ENCODE measurements at places on chromosomes 5 and 9.

DNA sequence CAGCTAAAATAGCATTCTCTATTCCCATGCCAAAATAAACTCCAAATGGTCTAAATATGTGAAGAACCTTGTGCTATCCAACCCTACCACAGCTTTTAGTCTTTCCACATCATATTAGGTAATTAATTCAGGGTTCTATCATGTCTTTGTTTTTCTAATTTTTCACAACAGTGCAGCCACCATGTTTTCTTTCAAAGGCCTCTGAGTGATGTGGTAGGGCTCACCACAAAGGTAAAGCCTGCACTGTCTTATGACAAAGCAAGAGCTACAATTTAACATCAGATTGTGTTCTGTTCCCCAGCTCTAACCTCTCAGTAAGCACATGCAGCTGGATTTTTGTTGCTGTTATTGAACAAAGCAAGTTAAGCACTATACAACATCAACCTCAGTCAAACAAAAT lies 52.4 kb downstream of the MEF2C start:
- DNase-seq = no peak

GRCh38 chr9:15144622-15145061 lies 162.4 kb downstream of the TTC39B start:
- DNase-seq = no peak

DNA sequence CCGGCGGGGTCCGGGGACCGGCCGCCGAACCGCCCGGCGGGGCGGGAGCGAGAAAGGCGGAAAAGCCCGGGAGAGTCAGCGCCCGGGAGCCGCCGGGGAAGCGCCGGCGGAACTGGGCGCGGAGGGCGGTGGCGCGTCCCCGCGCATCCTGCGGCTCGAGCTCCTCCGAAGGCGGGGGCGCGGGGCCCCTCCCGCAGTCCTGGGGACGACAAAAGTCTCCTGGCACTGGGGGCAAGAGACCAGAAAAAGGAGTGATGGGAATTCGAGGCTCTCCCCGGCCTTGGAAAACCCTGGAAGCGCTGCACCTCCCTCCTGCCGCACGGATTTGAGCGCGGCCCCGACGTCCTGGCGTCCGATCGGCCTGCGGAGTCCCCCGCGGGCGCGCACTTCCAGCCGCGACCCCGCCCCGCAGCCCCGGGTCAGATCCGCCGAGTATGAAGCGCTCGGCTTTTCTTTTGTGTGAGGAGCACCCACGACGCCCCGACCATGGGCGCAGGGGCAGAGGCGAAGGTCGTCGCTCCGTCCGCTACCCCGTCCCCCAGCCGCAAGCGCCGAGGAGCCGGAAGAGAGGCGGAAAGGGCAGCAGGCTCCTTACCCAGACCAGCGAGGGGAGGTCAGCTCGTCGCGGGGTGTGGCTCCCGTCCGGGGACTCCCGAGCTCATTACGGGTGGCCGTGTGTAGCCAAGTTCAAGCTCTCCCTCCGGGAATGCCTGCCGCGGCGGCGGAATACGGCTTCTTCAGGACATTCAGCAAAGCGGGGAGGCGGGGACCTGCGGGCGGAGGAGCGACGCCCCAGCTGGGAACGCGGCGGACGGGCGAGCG lies at the start of gene EPB41L4A:
Gene EPB41L4A (minus strand): TSS at position 114 of the 822 bp plus-strand sequence. CDS start 238 bp downstream, outside the sequence.
- DNase-seq = no peak

DNA sequence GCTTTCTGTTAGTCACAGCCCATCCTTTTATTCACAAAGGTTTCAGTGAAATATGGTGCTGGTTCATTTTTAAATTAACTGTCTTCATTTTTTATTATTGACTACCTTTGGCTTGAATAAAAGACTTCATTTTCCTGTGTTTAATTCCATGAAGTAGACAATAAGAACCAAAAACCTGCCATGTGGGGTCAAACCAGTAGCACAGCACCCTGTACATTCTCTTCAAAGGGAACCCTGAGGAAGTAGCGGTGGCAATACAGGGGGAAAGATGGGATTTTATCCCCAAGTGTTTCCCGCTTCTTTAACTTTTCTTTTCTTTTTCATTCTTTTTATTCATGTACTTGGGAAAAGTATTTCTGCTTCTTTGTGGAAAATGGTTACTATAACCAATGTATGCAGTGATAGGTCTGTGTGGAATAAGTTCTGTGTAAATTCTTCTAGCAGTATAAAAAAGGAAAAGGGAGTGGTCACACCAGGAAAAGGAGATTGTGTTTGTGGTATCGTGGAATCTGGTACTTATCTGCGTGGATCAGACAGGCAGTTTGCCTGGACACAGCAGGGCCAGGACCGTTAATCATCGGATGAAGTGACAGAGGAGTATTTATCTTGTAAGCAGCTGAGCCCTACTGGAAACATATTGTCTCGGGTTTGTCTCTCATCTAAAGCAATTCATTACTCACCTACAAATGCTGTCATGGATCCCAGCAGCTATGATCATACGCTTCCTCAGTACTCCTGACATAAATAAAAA lies 94.2 kb downstream of the PPIC start:
- DNase-seq = no peak

- no peak for DNase-seq
These were observed 58.2 kb downstream of the PRDM6 start for GRCh38 chr5:123147128-123147715.

DNA sequence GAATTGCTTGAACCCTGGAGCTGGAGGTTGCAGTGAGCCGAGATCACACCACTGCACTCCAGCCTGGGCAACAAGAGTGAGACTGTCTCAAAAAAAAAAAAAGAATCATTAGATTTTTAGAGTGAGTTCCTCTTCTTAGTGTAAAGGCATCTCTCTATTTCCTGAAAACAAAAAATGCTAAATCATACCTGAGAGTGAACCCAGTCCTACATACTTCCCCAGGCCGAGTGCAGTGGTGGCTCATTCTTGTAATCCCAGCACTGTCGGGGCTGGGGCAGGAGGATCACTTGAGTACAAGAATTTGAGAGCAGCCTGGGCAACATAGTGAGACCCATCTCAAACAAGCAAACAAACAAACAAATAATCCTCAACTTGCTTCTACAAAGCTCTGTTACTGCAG lies 38.2 kb upstream of the LPAR1 start:
- DNase-seq = no peak

DNA sequence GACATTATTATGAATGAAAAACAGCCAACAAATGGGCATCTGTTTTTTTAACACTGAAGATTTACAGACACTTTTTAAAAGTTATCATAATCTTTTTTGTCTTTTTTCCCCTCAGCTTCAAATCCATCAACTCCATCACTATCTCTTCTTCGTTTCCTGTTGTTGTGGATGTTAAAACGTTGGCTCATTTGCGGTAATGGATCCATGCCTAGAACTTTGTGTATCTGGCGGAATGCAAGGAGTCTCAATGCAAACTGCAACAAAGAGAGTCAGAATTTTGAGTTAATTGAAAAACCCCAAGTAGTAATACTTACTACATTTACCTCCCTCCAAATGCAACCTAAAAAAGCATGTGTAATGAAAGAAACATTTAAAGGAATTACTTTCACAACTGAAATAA lies 42.9 kb upstream of the MTMR12 start:
- DNase-seq = no peak

DNA sequence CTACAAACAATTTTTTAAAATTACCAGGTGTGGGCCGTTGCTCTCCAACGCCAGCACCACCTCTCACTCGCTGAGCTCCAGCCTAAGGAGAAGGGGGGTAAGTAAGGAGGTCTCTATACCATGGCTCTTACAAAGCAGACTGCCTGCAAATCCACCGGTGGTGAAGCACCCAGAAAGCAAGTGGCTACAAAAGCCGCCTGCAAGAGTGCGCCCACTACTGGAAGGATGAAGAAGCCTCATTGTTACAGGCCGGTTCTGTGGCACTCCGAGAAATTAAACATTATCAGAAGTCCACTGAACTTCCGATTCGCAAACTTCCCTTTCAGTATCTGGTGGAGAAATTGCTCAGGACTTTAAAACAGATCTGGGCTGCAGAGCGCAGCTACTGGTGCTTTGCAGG lies 46.0 kb downstream of the CDO1 start:
- DNase-seq = no peak

GRCh38 chr5:57550132-57550531 lies 67.5 kb upstream of the ACTBL2 start:
- no peak for DNase-seq

DNA sequence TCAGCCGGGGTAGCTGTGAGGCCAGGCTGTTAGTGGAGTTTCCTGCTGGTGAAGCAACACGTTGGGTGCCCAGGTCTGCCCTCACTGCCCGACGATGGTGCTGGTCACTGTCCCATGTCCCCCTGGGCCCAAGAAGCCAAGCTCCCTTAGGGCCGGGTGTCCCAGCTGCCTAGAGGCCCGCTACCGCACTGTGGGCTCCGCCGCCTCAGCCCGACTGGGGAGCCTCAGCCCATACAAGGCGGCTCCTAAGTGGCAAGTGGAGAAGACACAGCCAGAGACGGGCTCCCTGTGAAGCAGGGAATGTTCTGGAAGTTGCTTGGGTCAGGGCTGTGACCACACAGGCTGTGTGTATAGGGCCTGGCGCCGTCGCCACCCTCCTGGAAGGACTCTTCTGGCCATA lies 96.9 kb downstream of the RXRA start:
- no peak for DNase-seq

- DNase-seq = no peak
These were observed 22.9 kb downstream of the KDM4C start for GRCh38 chr9:6780690-6781089.

DNA sequence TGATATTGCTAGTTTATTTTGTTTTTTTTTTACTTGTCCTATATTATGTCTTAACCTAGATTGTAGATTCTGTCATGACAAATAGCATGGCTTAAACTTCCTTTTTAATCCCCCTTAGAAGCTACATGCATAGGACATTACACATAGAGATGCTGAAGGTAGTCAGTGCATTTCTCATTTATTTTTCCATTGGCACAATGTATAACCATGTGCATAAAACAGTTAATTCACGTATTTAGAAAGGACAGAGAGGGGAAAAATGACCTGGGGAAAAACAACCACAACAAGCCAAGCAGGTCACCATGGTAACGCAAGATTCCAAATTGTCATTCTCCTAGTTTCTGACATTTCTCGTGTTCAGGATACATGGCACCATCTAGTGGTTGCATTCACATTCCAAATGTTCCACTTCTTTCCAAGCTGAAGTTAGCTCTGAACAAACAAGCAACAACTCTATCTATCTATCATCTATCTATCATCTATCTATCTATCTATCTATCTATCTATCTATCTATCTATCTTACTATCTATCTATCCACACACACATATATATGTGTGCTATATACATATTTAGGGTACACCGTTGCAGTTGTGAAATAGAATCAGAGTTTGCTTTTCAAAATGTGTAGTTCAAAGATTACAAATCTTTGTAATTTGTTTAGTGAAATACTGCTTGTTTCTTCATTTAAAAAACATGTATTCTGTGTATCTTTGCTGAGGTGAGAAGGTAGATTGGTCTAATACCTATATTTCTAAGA lies 487.2 kb upstream of the ST8SIA4 start:
- DNase-seq = no peak

All from ascending aorta (tissue), 2 donors.